ENCODE measurements at places on chromosomes 12 and 14.

DNA sequence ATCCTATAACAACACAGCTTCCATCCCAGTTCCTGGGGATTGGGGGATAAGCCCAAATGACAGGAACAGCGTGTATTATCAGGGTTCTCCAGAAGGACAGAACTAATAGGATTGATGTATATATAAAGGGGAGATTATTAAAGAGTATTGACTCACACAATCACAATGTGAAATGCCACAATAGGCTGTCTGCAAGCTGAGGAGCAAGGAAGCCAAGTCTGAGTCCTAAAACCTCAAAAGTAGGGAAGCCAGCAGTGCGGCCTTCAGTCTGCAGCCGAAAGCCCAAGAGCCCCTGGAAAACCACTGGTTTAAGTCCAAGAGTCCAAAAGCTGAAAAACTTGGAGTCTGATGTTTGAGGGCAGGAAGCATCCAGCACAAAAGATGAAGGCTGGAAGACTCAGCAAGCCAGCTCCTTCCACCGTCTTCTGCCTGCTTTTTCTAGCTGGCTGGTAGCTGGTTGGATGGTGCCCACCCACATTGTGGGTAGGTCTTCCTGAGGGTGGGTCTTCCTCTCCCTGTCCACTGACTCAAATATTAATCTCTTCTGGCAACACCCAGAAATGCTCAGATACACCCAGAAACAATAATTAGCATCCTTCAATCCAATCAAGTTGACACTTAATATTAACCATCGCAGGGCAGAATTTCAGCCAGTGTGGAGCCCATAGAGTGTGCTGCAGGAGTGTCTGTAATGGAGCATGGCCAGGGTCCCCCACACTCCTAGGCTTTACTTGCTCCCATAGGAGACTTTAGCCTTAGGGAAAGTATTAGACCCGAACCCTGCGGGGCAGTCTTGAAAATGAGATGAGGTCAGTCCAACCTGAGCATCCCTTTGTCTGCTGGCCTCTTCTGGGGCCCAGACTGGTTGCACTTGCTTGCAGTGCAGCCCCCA is 111.1 kb downstream of the SINHCAF start:
- no peak for DNase-seq

GRCh38 chr12:112900298-112901145 is 6.2 kb upstream of the OAS1 start:
- peak; percentile 67 for DNase-seq

- no peak for DNase-seq
Measured at GRCh38 chr14:92676403-92677086, 71.9 kb downstream of the LGMN start.

- DNase-seq: no peak
Measured at GRCh38 chr12:104025771-104026170, 24.2 kb downstream of the GLT8D2 start.

DNA sequence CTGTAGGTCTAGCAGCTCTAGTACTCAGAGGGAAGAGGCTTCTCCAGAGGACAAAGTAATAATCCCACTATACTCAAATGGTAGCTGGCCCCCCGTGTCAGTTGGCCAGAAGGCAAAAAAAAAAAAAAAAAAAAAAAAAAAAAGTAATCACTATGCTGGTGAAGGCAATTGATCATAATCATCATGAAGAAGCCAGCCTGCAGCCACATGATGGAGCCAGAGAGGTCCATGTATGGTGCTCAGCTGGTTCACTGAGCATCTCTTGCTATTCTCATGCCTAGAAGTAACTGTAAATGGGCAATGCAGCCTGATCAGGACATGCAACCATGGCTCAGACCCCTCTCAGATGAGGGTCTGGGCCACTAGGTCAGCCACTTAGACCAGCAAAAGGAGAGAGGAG is 378.8 kb downstream of the MED13L start:
- DNase-seq: no peak

DNA sequence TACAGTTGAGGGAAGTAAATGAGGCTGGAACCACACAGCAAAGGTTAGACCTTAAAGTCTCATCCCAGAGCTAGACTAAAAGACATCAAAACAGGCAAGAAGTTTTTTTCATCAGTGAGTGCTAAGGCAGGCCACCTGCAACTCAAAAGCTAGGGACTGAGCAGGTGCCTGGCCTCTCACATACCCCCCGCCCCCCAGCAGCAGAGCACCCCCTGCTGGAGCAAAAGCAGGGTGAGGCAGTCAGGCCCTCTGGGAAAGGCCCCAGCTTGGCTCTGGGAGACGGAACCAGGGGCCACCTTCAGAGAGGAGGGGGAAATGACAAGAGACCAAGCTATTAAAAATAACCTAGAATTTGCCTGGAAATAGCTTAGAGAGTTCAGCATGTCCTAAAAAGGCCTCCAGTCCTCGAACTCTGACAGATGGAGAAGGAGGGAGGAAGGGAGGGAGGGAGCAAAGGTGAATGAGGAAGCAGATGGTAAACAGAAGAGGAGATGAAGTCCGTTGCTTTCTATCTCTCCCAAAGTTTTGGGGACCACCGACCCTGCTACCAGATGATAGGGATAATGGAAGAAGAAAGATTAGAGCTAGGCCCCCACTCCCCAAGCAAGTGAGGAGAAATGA is 1.8 kb downstream of the ITGA7 start:
- DNase-seq: no peak

DNA sequence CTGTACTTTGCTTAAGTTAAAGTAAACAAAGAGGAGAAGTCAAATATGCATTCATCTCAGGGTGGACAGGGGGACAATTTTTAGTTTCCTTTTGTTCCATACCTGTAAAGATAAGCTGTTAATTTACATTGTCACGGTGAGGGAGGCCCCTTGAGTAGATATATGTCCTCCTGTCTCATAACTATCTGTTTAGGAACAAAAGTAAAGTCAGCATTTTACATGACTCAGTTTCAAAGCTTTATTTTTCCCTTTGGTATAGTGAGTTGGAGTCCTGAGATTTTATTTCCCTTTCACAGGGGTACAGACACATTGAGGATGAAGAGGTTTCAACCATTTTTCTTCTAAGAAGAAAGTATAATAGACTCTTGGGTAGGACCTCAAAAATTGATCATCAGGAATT is 50.1 kb downstream of the TESPA1 start:
- DNase-seq: no peak

DNA sequence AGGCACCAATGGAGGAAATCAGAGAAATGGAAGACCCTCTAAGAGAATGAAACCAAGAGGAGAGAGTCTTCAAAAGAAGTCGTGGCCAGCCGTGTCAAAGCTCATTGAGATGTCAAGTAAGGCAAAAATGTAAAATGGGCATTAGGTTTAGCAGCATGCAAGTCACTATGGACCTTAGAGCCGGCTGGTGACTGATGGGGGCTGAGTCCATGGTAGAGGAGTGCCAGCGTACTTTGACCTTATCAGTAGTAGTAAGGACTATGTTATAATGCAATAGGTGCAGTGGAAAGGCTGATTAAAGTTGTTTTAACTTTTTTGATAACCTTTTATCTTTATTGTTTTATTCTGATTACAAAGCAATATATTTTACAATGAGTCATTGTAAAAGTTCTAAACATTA is 66.5 kb downstream of the ANO6 start:
- no peak for DNase-seq

GRCh38 chr12:2461046-2461445 is 333.7 kb upstream of the FKBP4 start:
- no peak for DNase-seq

DNA sequence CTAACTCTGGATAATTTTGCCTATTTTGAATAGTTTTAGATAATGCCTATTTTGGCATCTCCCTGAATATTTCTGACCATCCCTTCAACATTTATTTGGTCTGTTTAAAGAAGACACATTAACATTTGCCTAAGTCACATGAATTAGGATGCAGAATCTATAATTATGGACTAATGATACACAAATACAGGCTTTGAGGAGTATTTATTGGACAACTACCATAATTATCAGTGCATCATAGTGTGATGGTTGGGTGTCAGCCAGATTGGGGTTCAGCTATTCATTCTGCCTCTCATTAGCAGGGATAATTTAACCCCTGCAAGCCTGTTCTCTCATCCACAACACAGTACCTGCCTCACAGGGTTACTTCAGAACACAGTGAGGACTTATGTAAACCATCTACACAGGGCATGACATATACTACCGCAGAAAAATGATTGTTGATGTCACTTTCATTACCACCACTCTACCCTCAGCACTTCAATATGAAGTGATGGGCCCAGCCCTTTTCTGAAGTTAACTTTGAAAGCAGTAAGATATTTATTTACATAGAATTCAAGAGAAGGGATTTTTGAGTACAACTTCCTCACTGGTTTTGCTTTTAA is 14.4 kb downstream of the PRKCH start:
- DNase-seq: peak; percentile 74

GRCh38 chr12:12095021-12095420 is 24.3 kb downstream of the BCL2L14 start:
- no peak for DNase-seq

- no peak for DNase-seq
Measured at GRCh38 chr14:99952039-99952438, 113.2 kb upstream of the EVL start.

GRCh38 chr12:98332642-98333041 is 182.7 kb upstream of the TMPO start:
- no peak for DNase-seq

- no peak for DNase-seq
Measured at GRCh38 chr12:55695349-55695748, 12.4 kb downstream of the ITGA7 start.

GRCh38 chr12:114799574-114800487 is 115.9 kb upstream of the TBX3 start:
- DNase-seq: no peak

GRCh38 chr12:119369907-119370546 is 35.5 kb downstream of the CCDC60 start:
- DNase-seq: no peak

GRCh38 chr14:90005939-90006530 is 50.3 kb downstream of the TDP1 start:
- no peak for DNase-seq

GRCh38 chr14:65225299-65226159 is 123.2 kb upstream of the MAX start:
- no peak for DNase-seq

GRCh38 chr12:111340231-111340630 is 28.7 kb downstream of the PHETA1 start:
- DNase-seq: no peak

DNA sequence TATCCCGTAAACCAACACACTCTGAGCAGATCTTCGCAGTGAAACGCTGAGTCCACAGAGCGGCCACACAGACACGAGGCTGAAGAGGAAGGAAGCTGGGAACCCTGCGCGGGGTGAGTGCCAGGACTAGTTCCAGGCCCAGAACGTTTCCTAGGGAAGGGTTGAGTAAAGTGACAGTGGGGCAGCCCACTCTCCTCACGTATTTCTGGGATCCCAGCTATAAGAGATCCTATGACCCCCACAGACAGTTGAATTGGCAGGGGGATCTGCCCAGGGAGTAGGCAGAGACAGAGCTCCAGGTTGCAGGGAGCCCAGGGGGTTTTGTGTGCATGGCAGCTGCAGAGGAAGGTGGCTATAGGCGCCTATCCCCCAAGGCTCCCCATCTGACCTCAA is 51.1 kb downstream of the GTF2A1 start:
- no peak for DNase-seq

DNA sequence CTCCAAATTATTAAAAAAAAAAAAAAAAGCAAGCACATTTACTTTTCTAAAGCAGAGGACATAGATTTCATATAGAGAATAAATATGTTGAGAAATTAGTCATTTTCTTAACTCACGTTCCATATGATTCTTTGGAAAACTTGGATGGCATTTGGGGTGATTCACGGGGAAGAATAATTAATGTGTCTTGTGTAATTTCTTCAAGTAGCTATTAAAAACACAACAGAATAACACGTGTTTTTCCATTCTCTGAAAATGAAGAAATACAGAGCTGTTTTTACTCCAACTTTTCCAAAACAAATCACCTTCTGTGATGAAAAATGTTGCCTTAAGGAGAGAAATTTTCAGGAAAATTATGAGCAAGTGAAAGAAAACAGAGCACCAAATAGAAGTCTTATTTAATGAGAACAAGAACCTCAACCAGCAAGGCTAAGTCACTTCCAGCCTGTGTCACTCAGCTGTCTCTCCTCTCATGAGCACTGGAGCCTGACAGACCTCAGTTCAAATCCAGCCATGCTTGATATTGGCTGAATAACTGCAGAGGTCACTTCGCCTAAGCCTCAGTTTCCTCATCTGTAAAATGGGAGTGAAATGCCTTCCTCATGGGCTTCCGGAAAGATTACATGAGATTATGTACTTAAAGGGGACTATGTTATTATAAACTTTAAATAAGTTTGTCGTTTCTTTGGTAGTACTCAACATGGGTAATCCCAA is 42.8 kb upstream of the NUAK1 start:
- no peak for DNase-seq

GRCh38 chr12:113551563-113551962 is 79.9 kb upstream of the LHX5 start:
- no peak for DNase-seq

DNA sequence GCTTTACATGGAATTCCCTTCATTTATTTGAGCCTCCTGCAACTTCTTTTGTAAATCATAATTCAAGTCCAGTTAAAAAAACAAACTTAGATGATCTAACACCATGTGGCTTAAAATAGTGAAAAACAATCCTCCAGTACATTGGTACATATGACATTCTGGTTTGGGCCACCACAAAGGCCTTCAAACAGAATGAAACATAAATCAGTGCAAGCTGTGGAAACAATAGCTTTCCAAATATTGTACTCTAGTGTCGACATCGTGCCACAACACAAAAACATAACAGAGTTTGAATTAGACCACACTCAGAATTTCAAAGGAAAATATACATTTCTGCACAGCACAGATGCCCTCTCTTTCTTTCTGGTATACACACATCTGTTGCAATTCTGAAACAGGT is 751.3 kb downstream of the SLC6A15 start:
- DNase-seq: no peak

DNA sequence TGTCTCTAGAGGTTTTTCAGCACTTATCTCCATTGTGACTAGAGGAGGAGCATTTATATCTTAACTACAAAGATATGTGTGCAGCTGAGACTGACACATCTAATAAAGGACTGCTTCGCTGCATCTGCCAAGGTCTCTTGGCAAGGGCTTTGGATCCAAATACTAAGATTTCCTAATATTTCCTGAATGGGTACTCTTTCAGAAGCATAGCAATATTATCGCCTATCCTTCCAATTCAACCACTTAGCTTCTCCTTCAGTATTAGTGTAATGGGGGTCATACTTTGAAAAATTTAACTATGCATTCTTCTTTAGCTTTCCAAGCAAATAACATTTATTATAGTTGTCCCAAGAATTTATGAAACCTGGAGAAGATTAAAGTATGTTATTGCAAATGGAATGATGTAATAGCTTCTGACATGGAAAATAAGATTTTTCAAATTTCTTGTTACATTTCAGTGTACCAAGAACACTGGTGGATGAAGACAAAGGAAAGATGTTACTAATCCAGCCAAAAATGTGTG is 243.0 kb upstream of the PDE3A start:
- DNase-seq: no peak

GRCh38 chr12:84986586-84986985 is 49.5 kb downstream of the TSPAN19 start:
- no peak for DNase-seq

Data from CD4-positive, alpha-beta T cell treated with Interleukin-21 for 1 hour (primary cell).